ENCODE measurements at places on chromosomes 16 and 17.
A peak's percentile ranks its signal among the peaks of the same experiment; 100 is the strongest.

GRCh38 chr17:56688151-56688550, 94.7 kb downstream of the NOG start:
- H3K4me3 ChIP-seq: no peak overlapping the region
- DNase-seq: no peak
- no peaks in the 10 kb centered on the region for H3K36me3 ChIP-seq
- H3K27me3 ChIP-seq: no peaks in the 10 kb centered on the region

DNA sequence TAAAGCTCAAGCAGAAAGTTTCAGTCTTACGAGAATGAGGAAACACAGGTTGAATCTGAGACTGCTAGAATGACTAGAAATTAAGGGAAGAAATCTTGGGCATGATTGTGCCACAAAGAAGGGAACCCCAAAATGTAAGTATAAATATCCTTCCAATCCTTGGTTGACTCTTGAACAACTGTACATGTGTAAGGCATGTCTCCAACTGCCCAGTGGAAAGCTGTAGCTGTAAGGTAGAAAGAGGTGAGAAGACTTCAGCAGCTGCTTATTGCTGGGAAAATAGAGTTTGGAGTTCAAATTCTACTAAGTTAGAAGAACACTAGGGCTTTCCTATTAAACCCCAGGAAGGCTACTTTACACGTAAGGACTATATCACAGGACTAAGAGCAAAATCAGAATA, 59.7 kb upstream of the NACA2 start:
- H3K4me3 ChIP-seq: no peak overlapping the region
- no peaks in the 10 kb centered on the region for H3K36me3 ChIP-seq
- H3K4me1 ChIP-seq: no peaks in the 10 kb centered on the region
- no peak for DNase-seq

DNA sequence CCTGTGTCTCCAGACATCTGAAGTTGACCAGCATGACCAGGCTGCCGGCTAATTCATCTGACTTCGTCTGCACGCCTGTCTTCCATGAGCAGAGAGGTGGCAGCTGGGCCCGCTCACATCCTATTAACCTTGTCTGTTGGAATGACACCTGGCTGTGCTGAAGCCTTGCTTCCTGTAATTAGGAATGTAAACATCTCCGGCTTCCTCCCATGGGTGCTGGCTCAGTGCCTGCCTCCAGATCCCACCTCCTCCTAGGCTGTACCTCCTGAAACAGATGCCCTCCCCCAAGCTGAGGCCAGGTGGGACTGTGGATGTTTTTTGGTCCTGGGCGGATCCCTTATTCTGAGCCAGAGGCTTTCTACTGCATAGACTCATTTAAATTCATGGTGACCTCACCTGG, 296.3 kb downstream of the HS3ST4 start:
- no peaks in the 10 kb centered on the region for H3K36me3 ChIP-seq
- 0 out of 2 replicates have a peak, but pooled peaks cover 2% of the 10 kb centered on the region for H3K4me1 ChIP-seq
- DNase-seq: no peak
- H3K27ac ChIP-seq: no peak overlapping the region
- H3K4me3 ChIP-seq: no peak overlapping the region

DNA sequence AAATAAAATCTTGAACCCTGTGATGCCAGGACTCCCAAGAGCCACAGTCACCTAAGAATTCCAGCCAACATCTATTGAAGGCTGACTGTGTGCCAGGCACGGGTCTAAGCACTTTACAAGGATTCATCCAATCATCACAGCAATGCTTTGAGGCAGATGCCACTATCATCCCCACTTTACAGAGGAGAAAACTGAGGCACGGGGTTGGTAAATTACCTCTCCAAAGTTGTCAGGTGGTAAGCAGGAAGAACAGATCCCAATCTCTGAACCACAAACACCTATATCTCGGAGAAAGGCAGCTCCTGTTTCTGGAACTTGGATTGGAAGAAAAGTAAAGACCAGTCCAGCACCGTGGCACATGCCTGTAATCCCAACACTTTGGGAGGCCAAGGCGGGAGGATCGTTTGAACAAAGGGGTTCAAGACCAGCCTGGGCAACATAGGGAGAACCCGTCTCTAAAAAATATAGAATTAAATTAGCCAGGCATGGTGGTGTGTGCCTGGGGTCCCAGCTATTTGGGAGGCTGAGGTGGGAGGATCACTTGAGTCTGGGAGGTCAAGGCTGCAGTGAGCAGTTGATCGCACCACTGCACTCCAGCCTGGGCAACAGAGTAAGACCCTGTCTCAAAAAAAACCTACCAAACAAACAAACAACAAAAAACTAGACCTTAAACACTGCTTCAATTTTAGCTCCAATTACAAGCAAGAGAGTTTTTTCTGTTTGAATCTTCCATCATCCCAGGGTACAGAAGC, 60.7 kb upstream of the SIAH1 start:
- H3K27me3 ChIP-seq: no peaks in the 10 kb centered on the region
- H3K4me3 ChIP-seq: no peak overlapping the region
- no peak overlapping the region for H3K27ac ChIP-seq
- no peak for DNase-seq
- H3K36me3 ChIP-seq: no peaks in the 10 kb centered on the region

- H3K27me3 ChIP-seq: no peaks in the 10 kb centered on the region
- H3K36me3 ChIP-seq: no peaks in the 10 kb centered on the region
- H3K4me3 ChIP-seq: peak overlapping the region; percentile 95
- no peak overlapping the region for H3K27ac ChIP-seq
- no peak for DNase-seq
Measured at GRCh38 chr17:80101946-80102663, 724 bp downstream of the GAA start.

DNA sequence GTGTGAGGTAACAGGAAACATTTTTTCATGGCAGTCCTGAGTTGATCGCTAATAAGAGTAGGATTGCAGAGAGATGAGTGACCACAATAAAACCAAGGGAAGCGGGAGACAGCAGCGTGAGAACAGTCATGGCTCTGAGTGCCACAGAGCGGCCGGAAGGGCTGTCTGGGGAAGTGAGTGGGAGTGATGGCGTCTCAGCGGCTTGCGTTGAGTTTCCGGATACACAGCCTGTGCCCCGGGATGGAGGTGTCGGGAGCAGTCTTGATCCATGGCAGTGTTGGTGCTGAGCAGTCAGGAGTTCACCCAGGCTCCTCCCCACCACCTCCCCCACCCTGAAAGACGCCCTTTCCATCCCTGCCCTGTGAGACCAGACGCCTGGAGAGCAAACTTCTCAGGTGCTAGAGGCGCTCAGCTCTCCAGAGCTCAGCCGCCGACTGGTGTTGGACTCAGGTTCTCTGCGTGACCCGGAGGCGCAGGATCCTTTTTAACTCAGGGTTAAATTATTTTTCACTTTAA, 59.8 kb downstream of the BANP start:
- no peak overlapping the region for H3K4me3 ChIP-seq
- H3K36me3 ChIP-seq: peaks cover 13% of the 10 kb centered on the region
- H3K27me3 ChIP-seq: no peaks in the 10 kb centered on the region
- no peak overlapping the region for H3K27ac ChIP-seq
- H3K4me1 ChIP-seq: peaks cover 2% of the 10 kb centered on the region
- DNase-seq: no peak

DNA sequence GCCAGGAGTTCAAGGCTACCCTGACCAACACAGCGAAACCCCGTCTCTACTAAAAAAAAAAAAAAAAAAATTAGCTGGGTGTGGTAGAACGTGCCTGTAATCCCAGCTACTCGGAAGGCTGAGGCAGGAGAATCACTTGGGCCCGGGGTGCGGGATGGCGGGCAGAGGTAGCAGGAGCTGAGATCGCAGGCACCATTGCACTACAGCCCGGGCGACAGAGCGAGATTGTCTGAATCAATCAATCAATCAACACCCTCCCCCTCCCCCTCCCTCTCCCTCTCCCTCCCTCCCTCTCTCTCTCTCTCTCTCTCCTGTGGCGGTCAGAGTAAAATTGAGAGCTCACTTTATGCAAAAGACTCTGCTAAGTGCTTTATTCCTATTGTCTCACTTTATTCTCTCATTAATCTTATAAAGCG, 1.2 kb downstream of the HSDL1 start:
- no peak overlapping the region for H3K27ac ChIP-seq
- H3K4me3 ChIP-seq: peak overlapping the region; percentile 63
- H3K36me3 ChIP-seq: no peaks in the 10 kb centered on the region
- H3K4me1 ChIP-seq: peaks cover 4% of the 10 kb centered on the region
- DNase-seq: no peak

- H3K27ac ChIP-seq: no peak overlapping the region
- no peaks in the 10 kb centered on the region for H3K36me3 ChIP-seq
- no peaks in the 10 kb centered on the region for H3K27me3 ChIP-seq
- H3K4me3 ChIP-seq: no peak overlapping the region
- H3K4me1 ChIP-seq: no peaks in the 10 kb centered on the region
Measured at GRCh38 chr16:72313903-72314302, 141.9 kb upstream of the PMFBP1 start.

- H3K4me1 ChIP-seq: peaks cover 19% of the 10 kb centered on the region
- DNase-seq: no peak
- no peaks in the 10 kb centered on the region for H3K36me3 ChIP-seq
Measured at GRCh38 chr16:57799600-57800199, 2.6 kb downstream of the KIFC3 start.

All from iPS DF 6.9 (cell line).